ENCODE measurements at places on chromosomes 2 and 18.

DNA sequence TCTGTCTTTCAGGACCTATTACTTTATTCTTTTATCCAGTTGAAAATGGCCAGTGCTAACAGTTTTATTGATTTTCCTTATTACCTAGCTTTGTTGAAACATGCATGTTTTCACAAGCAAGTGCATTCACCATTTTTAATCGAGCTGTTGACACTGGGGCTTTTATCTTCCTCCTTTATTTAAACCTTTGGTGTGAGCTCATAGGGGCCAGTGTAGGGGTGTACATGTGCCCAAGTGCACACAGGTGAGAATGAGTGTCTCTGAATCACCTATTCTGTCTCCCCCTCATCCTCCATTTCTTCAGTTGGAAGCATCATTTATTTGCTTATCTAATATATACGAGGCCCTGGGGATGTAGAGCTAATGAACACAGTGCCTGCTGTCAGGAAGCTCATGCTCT is 199.1 kb downstream of the PRKCE start:
- no peak for DNase-seq

- DNase-seq = peak; percentile 65
Measured at GRCh38 chr2:28610583-28611201, 114.8 kb downstream of the PLB1 start.

DNA sequence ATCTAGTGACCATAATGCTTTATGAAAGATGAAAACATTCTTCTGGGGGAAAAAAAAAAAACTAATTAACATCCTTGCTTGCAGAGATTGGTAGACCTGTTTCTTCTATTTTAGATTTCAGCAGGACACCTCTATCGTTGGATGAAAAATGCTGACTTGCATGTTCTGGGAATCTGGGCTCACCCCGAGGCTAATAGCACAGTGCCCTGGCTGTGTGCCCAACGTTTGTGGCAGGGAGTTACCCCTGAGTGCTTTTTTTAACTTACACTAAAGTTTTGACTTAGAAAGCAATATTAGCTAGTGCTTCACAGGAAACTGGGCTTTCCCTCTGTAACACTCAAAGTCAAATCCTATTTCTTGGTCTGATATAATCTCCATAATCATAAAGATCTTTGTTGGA is 233.2 kb downstream of the SLC8A1 start:
- no peak for DNase-seq

DNA sequence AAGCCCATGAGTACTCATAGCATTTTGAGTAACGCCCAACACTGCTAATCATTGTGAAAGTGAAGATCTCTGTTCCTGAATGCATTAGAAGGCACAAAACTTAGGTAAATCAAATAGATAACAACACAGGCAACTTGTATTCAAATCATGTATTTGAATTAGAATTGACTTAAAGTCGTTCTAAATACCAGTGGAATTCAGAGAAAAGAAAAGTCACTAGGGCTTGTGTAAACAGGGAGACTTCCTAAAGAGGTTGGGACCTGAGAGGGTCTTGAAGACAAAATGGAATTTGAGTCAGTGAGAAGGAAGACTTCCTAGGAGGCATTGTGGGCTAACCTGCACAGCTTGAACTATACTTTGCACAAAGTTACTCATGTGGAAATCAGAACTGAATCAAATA is 127.2 kb downstream of the CTNNA2 start:
- DNase-seq = no peak

- DNase-seq = no peak
Measured at GRCh38 chr2:106275971-106276370, 81.9 kb upstream of the UXS1 start.

DNA sequence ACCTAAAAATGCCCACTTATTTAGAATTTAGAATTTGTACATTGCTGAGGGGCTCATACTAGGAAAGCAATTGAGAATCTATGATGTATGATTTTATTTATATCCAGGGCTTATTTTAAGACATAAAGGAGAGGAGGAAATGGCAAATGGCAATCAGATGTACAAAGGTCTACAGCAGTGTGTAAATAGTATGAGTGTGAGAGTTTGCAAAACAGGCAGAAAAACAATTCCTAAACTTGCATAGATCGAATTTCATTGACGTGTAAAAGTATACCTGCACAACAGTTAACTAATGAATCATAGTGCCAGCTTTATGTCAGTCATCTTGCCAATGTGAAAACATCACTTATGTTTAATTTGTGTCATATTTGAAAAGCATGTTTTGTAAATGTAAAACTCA is 718.7 kb upstream of the GCFC2 start:
- DNase-seq = no peak

DNA sequence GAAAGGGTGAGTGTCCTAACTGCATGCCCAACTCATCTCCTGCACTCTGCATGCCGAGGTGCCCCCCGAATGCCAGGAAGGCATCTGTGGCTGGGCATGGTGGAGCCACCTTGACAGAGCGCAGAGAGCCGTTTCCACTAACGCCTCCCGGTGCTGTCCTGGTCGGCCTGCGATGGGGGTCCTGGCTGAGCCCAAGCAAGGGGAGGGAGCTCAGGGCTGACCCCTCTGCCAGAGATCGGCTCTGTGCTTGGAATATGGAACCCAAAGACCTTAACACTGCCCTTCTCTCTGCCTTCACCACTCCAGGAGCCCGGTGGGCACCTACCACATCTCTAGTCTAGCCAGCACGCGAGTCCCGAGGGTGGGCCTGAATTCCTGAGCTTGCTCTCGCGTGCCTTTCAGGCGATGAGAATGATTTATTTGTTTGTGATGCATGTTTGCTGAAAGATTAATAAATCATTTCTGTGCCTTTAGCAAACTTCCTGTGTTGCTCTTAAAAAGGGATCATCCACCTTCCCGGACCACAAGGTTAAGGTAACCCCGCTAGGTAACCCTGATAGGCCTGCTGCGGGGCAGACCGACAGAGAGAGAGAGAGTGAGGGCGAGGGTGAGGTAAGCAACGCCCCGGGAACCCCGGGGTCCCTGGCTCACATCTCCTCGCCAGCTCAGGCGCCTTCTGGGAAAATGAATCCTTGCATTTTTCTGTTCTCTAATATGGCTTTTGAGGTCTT is 35.3 kb downstream of the PDIA6 start:
- no peak for DNase-seq

- no peak for DNase-seq
Measured at GRCh38 chr18:12679183-12679786, 21.4 kb upstream of the SPIRE1 start.

GRCh38 chr2:64260817-64261216 is 116.6 kb upstream of the PELI1 start:
- no peak for DNase-seq

GRCh38 chr2:226115102-226115831 is 684.4 kb downstream of the IRS1 start:
- peak; percentile 79 for DNase-seq

- no peak for DNase-seq
Measured at GRCh38 chr2:219125225-219125885, 35.3 kb downstream of the NHEJ1 start.

- peak; percentile 17 for DNase-seq
Measured at GRCh38 chr2:105644174-105644980, 100.3 kb upstream of the NCK2 start.

DNA sequence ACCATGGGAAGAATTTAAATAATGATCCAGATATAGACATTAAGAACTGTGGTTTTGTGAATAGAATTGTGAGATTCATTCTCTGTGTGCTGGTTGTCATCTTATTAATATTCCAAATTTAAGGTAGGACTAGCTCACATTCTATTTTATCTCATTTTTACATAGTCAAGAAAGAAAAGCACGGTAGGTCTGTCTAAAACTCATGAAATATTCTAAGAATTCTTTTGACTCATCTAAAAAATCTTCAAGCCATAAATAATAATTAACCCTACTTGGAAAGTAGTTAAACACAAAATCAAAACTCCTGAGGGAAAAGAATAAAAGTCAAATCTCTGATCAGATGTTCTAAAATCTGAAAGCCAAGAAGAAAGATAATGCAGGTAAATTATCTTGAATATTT is 388.8 kb upstream of the CHAC2 start:
- DNase-seq = no peak

DNA sequence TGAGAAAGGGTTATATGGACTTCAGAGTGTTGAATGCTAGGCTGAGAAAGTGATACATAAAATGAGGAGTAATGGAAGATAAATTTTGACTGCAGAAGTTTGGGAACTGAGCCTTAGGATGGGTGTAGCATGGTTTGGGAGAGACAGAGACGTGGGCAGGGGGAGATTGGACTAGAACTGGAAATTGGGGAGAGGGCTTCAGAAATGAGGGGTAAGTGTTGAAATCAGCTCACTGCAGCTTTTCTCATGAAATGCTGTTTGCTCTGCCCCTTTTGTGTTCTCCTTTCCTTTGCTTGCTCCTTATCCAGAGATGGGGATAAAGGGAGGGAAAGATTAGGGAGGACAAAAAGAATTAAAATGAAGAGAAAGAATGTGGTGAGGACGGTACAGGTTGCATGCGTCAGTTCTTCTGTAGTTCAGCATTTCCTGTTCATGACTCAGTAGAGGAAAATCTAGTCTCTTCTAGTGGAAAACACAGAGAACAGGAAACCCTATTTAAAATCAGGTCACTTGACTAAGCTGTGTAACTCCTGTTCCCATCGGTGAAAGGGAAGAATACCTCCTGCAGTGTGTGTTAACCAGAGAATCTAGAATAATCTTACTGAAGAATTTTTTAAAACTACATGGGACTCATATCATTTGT is 105.6 kb downstream of the CRIM1 start:
- DNase-seq = peak; percentile 67
